GM12891 (cell line): ENCODE measurements at places on chromosomes 12 and 14.

- no peak for DNase-seq
These were observed 20.5 kb downstream of the TTC7B start for GRCh38 chr14:90795744-90796143.

GRCh38 chr12:46983393-46983793, 96.0 kb upstream of the PCED1B start:
- DNase-seq, result no peak

GRCh38 chr12:68621472-68622081, 10.9 kb downstream of the RAP1B start:
- no peak for DNase-seq

DNA sequence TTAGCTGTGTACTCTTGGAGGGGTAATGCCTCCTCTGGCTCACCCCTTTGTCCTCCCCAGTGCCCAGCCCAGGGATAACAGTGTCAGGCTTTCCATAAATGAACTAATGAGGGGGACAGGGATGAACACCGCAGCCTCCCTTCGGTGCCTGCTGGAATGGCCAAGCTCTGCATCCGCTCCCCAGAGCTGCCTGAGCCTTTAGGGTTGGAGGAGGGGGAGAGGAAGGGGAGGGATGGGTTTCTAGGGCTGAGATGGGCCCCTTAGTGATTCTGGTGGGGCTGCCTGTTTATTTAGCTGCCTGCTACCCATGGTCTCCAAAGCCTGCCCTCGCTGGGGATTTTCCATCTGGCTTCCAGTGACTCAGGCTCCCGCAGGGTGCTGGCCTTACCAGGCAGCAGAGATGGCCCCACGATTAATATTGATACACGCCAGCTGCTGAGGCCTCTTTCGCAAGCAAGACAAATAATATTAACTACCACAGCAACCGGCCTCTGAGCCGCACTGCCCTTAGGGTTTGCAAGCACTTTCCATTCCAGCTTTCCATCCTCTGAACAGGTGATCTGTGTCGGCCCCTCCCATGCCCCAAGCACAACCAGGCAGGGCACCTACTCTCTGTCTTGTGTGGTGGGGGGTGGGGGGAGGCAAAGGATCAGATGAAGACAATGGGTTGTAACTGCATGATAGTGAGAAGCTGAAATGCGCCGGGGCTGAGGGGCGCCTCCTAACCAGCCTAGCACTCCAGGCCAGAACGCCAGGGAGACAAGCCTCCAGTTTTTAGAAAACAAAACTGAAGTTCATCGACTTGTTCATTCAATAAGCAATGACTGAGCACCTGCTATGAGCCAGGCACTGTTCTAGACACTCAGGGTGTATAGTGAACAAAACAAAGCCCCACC, 56.7 kb downstream of the C14orf132 start:
- no peak for DNase-seq

DNA sequence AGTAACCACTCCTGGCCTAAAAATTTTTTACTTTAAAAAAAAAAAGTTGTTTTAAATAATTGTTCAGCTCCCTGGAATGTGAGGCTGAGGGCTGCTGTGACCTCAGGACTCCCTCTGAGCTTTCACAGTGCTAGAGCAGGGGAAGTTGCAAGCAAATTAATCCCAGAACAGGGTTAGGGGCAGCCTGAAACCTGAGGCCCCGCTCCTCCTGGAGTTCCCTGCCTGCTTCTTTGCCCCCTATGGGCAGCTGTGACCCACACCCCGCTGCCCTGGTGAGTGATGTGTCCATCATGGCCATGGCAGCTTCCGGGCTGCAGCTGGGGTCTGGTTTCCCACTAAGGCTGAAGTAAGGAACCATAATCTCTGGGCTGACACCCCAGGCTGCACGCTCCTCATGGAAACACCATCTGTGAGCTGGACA, 9.5 kb downstream of the RITA1 start:
- no peak for DNase-seq
